ENCODE measurements at places on chromosomes 5 and 9.

- H3K36me3 ChIP-seq = no peaks in the 10 kb centered on the region
- H3K4me1 ChIP-seq = no peaks in the 10 kb centered on the region
- DNase-seq = no peak
- no peak overlapping the region for H3K4me3 ChIP-seq
- H3K27ac ChIP-seq = no peak overlapping the region
Measured at GRCh38 chr5:109334056-109334455, 75.7 kb downstream of the PJA2 start.

- no peaks in the 10 kb centered on the region for H3K36me3 ChIP-seq
- no peak overlapping the region for H3K4me3 ChIP-seq
- no peak for DNase-seq
Measured at GRCh38 chr5:167248257-167248656, 1043.2 kb upstream of the WWC1 start.

DNA sequence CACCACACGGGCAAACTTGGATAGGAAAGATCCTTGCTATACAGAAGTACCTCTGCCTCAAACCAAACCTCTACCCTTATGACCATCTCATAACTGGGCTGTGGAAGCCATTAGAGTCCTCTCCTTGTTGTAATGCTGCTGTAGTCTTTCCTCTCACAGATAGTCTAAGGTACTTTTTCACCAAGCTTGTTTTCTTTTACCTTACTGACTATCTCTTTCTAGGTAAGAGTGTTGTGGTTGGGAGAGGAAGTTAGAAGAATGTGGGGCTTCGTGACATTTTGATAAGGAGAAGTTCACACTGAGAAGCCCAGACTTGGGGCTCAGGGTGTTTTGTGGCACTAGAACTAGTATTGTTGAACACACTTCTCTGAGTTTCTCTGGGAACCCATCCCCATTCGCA is 8.9 kb downstream of the CFAP95 start:
- DNase-seq = no peak
- no peaks in the 10 kb centered on the region for H3K27me3 ChIP-seq
- no peak overlapping the region for H3K27ac ChIP-seq
- H3K4me3 ChIP-seq = no peak overlapping the region
- no peaks in the 10 kb centered on the region for H3K36me3 ChIP-seq

DNA sequence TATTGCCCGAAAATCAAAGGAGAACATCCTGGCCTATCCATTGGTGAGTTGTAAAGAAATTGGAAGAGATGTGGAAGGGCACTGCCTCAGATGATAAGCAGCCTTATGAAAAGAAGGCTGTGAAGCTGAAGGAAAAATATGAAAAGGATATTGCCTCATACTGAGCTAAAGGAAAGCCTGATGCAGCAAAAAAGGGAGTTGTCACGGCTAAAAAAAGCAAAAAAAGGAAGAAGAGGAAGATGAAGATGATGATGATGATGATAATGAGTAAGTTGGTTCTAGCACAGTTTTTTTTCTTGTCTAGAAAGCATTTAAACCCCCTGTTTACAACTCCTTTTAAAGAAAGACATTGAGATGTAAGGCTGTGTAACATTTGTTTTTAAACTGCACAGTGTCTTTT is 59.8 kb upstream of the ZBED3 start:
- no peak overlapping the region for H3K4me3 ChIP-seq
- no peak overlapping the region for H3K27ac ChIP-seq
- H3K4me1 ChIP-seq = no peaks in the 10 kb centered on the region
- DNase-seq = no peak
- H3K27me3 ChIP-seq = no peaks in the 10 kb centered on the region

- no peak for DNase-seq
- no peak overlapping the region for H3K4me3 ChIP-seq
- no peaks in the 10 kb centered on the region for H3K4me1 ChIP-seq
- H3K27ac ChIP-seq = no peak overlapping the region
- H3K36me3 ChIP-seq = no peaks in the 10 kb centered on the region
Measured at GRCh38 chr5:78886341-78887230, 98.5 kb downstream of the ARSB start.

- H3K4me3 ChIP-seq = no peak overlapping the region
- H3K27ac ChIP-seq = no peak overlapping the region
- H3K27me3 ChIP-seq = no peaks in the 10 kb centered on the region
- DNase-seq = no peak
- no peaks in the 10 kb centered on the region for H3K4me1 ChIP-seq
Measured at GRCh38 chr9:16322849-16323248, 547.6 kb downstream of the BNC2 start.

- no peak for DNase-seq
- no peaks in the 10 kb centered on the region for H3K27me3 ChIP-seq
- H3K27ac ChIP-seq = no peak overlapping the region
- H3K4me1 ChIP-seq = no peaks in the 10 kb centered on the region
- H3K36me3 ChIP-seq = no peaks in the 10 kb centered on the region
Measured at GRCh38 chr5:35694481-35694880, 76.8 kb downstream of the SPEF2 start.

GRCh38 chr5:9222054-9222976 is 323.6 kb downstream of the SEMA5A start:
- peak; percentile 35 for DNase-seq
- H3K4me1 ChIP-seq = peaks cover 6% of the 10 kb centered on the region
- H3K27me3 ChIP-seq = no peaks in the 10 kb centered on the region
- H3K36me3 ChIP-seq = no peaks in the 10 kb centered on the region

DNA sequence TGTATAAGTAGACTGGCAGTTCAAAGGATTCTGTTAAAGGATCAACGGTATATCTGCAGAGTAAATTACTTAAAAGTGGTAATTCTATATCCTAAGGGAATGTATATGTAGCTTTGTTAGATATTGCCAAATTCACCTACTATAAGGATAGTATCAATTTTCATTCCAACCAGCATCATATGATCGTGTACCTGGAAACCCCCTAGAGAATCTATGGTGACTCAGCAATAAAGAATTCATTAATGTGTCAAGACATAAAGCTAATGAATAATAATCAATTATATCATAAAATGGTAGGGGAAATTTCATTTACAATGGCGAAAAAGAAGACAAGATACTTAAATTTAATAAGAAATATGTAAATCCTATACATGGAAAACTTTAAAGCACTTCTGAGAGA is 234.1 kb upstream of the ACTBL2 start:
- peaks cover 1% of the 10 kb centered on the region for H3K4me1 ChIP-seq
- H3K4me3 ChIP-seq = no peak overlapping the region
- H3K27me3 ChIP-seq = no peaks in the 10 kb centered on the region
- DNase-seq = no peak

DNA sequence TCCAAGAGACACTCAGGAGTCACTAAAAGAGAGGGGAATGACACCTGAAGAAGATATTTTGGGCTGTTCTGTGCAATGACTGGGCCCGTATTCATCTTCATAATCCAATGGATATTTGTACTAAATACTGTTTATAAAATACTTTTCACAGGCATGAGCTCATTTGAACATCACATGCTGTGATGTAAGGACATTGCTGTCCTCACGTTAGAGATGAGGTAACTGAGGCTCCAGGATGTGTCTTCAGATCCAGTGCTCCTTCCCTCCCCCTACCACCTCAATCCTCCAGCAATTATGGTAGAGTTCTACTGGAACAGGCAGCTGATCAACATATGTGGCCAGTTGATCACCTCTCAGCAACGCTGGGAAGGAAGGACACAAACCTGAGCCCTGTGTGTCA is 139.4 kb upstream of the OSMR start:
- no peak for DNase-seq
- H3K4me3 ChIP-seq = no peak overlapping the region
- H3K36me3 ChIP-seq = no peaks in the 10 kb centered on the region
- no peak overlapping the region for H3K27ac ChIP-seq
- H3K4me1 ChIP-seq = no peaks in the 10 kb centered on the region

GRCh38 chr9:33162721-33163311 is 4.3 kb downstream of the B4GALT1 start:
- peaks cover 11% of the 10 kb centered on the region for H3K4me1 ChIP-seq
- no peak for DNase-seq
- H3K27ac ChIP-seq = no peak overlapping the region
- no peaks in the 10 kb centered on the region for H3K36me3 ChIP-seq
- H3K27me3 ChIP-seq = no peaks in the 10 kb centered on the region

GRCh38 chr5:126107381-126107780 is 315.8 kb upstream of the GRAMD2B start:
- H3K4me3 ChIP-seq = no peak overlapping the region
- H3K27ac ChIP-seq = no peak overlapping the region
- no peaks in the 10 kb centered on the region for H3K36me3 ChIP-seq

DNA sequence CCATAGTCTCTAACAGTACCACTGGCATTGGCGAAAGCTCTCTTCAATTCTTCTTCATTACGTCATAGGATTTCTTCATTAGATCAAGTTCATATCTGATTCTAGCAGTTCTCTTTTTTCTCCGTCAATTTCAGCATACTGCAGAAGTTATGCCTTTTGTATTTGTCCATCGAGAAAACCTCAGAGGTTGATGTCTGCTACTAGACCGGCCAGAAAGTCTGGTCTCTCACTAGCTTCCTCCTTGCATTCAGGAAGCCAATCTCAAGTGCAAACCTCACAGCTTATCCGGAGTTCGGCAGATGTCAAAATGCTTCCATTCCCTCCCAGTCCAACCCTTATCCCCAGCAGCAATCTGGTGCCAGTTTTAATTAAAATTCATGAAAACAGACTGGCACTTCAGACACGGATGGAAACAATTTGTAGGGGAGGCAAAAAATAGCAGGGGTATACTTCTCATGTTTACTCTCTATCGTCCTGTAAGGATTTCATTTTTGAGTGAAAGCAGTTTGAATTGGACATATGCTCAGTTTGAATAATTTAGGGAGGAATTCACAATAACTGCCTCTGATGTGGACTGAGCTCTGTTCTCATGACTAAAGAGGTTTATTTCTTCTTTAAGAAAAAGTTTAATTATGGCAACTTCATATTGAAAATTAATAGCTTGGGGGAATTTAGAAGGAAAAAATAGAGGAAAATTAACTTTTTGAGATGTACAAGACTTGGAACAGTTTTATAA is 56.4 kb upstream of the TMC1 start:
- H3K36me3 ChIP-seq = no peaks in the 10 kb centered on the region
- no peak for DNase-seq
- H3K27ac ChIP-seq = no peak overlapping the region
- H3K4me3 ChIP-seq = no peak overlapping the region

DNA sequence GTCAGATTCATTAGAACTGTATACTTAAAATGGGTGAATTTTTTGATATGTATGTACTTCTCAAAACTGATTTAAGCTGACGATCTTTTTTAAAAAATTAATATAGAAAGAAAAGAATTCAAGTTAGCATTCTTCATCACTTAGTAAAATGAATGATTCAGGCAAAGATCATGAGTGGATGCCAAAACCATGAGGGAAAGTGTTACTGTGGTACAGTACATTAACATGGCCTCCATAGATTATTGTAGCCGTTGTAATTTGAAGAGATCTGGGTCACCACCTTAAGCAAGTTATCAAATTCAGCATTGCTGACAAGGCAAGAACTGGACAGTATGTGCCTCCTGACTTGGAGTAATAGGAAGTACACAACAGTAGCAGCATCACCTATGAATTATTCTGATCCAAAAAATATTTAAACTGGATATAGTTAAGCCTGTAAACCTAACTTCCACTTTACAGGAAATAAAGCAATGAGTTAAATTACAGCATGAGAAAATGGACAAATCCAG is 29.7 kb downstream of the C9orf85 start:
- H3K4me1 ChIP-seq = no peaks in the 10 kb centered on the region
- H3K27me3 ChIP-seq = no peaks in the 10 kb centered on the region
- no peaks in the 10 kb centered on the region for H3K36me3 ChIP-seq
- no peak overlapping the region for H3K4me3 ChIP-seq

- no peak overlapping the region for H3K4me3 ChIP-seq
- no peaks in the 10 kb centered on the region for H3K36me3 ChIP-seq
Measured at GRCh38 chr9:76817489-76817888, 53.3 kb downstream of the PCA3 start.

DNA sequence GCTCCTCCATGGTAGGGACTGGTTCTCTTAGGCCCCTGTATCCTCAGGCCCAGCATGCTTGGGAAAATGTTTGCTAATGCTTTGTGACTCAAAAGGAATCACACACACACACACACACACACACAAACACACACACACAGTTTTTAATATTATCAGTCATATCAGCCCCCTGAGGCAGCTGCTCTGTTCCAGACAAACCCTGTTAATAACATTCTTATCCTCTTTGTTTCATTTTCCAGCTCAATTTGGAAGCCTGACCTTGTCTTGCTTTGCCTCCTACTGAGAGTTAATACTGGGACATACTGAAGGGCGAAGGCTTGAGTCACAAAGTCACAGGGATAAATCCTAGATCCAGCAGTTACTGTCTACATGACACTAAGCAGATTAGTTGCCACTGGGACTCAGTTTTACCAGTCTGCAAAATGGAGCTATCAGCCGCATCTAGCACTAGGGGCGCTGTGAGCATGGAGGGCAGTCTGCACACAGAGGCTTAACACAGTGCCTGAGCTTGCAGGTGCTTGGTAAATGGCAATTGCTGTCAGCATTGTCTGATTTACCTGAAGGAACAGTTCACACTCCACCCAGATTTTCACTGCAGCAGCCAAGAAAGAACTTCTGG is 37.1 kb upstream of the KCNMB1 start:
- no peak for DNase-seq
- H3K27me3 ChIP-seq = no peaks in the 10 kb centered on the region
- H3K4me3 ChIP-seq = no peak overlapping the region

- no peaks in the 10 kb centered on the region for H3K27me3 ChIP-seq
- no peak overlapping the region for H3K4me3 ChIP-seq
- DNase-seq = no peak
- H3K27ac ChIP-seq = no peak overlapping the region
Measured at GRCh38 chr5:43609752-43610151, 6.8 kb downstream of the NNT start.

- no peak for DNase-seq
- H3K36me3 ChIP-seq = no peaks in the 10 kb centered on the region
- no peak overlapping the region for H3K4me3 ChIP-seq
- H3K4me1 ChIP-seq = peaks cover 1% of the 10 kb centered on the region
- H3K27ac ChIP-seq = no peak overlapping the region
Measured at GRCh38 chr5:135547590-135548254, 12.0 kb upstream of the NEUROG1 start.

DNA sequence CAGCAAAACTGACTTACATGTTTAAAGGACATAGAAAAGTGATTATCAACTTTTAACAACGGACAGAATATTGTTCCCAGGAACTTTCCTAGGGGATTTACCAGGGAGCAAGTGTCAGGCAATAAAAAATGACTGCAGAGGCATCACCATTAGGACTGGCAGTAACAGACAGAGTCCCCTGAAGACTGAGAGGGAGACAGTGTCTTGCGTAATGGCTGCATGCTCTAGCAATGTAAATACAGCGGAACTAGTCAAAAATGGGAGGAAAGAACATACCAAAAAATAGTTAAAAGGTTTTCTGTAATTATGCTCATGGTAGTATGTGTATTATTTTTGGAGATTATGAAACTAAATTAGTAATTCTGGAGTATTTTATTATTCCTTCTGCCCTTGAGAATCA is 181.8 kb downstream of the CRB2 start:
- H3K36me3 ChIP-seq = no peaks in the 10 kb centered on the region
- no peaks in the 10 kb centered on the region for H3K27me3 ChIP-seq
- no peak overlapping the region for H3K4me3 ChIP-seq
- no peaks in the 10 kb centered on the region for H3K4me1 ChIP-seq
- DNase-seq = no peak
